Stimulated activated CD8-positive, alpha-beta memory T cell treated with anti-CD3 and anti-CD28 coated beads, Interleukin-4, amount 100 ng/mL, for 4 hours (primary cell): ENCODE measurements at places on chromosomes 5 and 9.

DNA sequence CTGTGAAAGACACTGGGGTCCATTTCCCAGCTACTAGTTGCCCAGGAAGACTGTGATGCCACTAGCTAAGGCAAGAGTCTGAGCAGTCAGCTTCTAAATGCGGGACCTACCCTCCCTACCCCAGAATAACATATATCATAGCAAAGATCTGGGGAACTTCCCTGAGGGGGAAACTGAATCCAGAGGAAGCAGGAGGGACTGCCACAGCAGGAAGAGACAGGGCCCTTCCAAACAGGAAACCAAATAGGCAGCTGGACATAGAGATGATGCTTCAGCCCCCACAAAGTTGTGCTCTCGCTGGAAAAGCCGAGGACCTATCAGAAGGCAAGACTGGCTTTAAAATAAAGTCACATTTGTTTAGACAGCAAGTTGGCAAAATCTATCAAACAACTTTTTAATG, 51.1 kb downstream of the KLHL3 start:
- no peak for DNase-seq

GRCh38 chr5:20041326-20042274, 53.6 kb upstream of the CDH18 start:
- no peak for DNase-seq

DNA sequence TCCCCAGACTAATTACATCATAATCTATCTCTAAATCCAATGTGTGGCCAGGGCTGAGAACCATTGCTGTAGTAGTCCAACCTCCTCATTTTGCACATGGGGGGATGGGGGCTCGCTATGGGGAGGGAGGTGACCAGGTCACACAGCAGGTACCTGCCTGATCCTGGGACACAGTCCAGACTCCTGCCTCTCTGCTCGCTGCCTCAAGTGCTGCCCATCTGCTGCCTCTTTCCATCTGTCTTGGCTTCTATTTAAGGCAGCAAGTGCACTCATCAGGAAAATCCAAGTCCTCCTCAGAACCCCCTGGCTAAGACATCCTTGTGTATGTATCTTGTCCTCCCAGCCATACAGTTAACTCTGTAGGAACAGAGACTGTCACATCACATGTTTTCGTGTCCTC, 57.7 kb upstream of the FRRS1L start:
- DNase-seq: no peak

GRCh38 chr5:76384189-76384588, 18.9 kb upstream of the IQGAP2 start:
- no peak for DNase-seq

- DNase-seq: no peak
Observed at GRCh38 chr5:32223972-32224609, 50.0 kb upstream of the GOLPH3 start.

DNA sequence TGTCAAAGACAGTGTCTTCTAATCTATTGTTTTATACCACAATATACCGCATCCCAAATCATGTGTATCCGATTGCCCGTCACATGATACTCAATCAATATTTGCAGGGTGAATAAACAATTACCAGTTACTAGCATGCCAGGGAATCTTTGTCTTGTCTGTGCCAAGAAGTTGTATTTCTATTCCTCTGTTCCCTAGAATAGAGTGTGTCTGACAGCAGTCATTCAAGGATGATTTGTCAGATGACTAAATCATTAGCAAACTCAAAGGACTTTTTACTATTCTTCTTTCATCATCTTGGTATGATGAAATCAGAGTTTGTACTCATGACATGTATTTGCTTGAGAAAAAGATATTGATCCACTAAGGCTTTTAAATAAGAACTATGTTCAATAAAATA, 348.8 kb downstream of the HTR1A start:
- no peak for DNase-seq

GRCh38 chr5:61775901-61776300, 443.8 kb downstream of the ZSWIM6 start:
- no peak for DNase-seq

DNA sequence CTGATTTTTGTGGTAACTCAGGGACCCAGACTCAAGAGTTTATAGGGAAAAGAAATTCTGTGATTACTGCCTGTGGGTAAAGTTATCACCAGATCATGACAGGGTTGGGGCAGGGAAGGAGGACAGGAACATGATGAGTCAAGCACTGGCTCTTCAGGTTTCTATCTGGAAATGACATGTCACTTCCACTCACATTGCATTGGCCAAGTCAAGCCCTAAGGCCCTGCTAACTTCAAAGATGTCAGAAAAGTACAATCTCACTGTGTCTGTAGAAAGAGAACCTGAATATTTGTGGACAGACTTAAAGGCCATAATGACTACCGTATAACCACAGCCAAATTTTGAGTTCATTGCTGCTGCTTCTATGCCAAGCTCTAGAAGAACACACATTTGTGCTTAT, 187.7 kb downstream of the TLE4 start:
- DNase-seq: no peak

DNA sequence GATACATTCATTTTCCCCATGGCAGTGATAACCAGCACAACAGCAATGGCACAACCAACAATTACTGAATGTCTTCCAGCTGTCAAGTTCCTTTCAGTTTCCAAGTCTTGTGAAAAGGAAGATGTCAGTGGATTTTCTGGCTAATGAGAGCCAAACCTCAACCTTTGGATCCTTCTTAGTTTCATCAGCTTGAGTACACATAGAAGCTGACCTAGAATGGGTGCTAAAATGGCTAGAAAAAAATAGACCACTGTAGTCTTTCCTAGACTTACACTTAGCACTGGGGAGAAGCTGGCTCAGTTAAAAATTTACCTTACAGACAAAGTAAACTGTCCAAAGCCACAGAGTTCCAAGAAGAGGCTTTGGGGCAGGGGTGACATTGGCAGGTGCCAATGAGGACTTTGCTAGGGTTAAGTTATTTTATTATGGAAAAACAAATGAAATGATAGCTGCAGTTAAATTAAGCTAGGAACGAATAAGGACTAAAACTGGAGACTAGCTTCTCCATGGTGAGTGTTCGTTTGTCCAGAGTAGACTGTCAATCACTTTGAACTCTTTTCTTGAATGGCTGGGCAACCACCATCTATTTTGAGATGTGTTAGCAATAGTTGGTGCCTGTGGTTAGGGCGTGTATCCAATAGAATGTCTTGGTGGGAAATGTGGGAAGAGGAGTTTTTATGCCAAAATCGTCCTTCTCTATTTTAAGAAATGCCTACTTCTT, 25.9 kb upstream of the TXN start:
- DNase-seq: no peak

DNA sequence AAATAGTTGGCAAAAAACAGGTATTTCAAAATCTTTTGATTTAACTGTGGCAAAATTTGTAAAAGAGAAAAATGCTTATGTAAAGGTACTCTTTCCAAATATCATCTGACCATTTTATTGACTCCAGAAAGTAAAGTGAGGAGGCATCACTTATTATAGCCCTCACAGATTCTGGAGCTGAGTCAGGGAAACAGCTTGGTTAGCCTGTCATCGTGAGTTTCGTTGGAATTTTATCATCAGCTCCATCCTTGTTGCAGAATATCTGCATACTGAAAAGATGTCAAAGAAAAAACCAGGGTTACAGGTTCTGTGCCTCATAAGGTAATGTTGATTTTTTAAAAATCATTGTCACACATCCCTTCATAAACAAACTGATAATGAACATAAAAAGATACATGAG, 74.8 kb downstream of the CDH6 start:
- no peak for DNase-seq

- no peak for DNase-seq
Observed at GRCh38 chr9:137965177-137965795, 87.7 kb downstream of the CACNA1B start.

- DNase-seq: no peak
Observed at GRCh38 chr9:34200092-34200491, 21.2 kb downstream of the UBAP1 start.

DNA sequence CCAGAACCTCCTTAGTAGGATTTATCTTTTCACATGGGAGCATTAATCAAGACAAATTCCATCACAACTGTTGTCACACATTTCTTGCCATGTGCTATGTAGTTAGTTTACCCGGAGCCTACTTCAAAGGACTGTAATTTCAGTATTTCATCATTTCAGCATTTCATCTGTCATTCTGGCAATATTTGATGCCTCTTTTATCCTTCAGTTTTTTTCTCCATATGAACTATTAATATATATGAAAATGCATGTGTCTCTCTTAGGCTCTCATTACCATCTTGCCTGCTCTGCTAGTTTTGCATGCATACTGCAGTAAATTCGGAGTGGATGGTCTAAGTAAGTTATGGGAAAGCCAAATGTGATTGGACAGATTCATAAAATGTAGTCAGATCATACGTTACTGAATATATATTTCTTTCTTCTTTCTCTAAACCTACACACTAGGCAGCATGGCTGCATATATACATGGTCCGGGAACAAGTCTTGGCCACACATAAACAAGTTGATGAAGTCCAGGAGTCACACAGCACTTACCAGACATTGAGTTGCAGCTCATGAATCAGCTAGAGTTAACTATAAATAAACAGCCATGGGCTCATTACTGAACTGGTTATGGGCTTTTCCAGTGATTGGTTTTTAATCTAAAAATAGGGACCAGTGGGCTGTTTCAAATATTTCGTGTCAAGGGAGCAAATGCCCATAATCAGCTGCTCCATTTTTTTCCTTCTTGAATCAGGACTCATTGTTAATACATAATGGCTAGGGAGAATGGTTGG, 46.6 kb downstream of the SPATA31D1 start:
- no peak for DNase-seq

DNA sequence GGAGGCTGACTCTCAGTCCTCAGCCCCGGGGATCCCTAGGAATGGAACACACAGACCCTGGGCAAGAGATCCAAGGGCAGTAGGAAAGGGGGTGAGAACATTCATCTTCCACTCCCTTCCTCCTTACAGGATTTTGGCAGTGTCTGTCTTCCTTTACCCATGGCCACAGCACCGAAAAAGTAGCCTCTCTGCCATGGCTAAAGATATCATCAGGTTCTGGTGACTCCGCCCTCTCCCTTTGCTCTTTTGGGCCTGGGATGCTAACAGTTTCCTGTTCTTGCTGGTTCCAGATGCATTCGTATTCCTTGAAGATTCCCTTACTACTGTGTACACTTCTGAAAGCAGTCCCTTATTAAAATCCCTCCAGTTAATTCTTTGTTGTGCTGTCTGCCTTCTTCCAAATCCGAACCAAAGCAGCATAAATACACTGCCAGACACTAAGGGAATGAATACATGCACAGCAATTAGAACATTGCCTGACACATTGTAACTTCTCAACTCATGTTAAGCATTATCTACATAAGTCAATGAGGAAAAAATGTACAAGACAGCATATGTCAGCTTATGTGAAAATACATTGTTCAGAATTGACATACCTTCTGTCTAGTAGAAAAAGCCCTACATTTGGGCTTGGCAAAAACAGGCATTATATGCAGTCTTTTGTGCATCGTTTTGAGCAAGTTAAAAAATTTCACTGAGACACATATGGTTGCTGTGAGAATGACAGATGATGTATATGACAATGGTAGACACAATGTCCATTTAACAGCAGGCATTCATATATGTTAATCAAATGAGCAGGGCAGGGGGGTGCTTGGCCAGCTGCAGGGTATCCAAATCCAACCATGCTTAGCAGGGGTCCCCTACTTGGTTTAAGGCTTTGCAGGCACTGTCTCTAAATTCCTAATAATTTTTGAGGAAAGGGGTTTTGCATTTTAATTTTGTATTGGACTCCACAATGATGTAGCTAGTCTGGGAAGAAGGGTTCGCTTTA, 58.8 kb upstream of the RAI14 start:
- DNase-seq: no peak

DNA sequence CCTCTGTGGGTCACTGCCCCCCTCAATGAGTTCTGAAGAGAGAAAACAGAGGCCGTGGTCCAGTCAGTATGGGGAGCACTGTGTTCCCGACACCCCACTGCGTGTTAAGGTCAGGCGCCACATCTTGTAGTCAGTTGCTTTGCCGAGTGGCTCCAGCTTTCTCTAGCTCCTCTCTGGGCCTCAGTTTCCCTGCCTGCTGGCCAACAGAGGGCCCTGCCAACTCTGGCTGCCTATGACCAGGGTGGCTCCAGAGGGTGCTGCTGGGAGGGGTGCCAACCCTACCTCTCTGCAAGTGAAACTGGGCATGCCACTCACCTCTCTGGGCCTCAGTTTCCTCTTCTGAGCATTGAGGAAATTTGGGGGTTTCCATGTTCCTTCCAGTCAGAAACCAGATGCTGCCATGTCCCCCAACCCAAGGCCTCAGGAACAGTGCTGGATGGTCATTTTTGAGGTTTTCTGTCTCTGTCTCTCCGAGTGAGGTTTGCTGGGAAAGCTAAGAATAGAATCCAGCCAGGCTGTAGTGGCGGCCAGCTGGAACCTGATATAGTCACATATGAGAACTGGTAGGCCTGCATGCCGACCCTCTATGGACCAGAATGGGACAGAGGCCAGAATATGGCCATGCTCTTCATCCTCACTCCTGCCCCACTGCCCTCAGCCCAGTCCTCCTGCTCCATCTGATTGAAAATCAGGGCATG, 132.1 kb downstream of the PHF2 start:
- DNase-seq: no peak

- no peak for DNase-seq
Observed at GRCh38 chr5:170426786-170427185, 37.6 kb upstream of the KCNMB1 start.

- DNase-seq: peak; percentile 27
Observed at GRCh38 chr5:142472306-142472951, 147.6 kb upstream of the SPRY4 start.

DNA sequence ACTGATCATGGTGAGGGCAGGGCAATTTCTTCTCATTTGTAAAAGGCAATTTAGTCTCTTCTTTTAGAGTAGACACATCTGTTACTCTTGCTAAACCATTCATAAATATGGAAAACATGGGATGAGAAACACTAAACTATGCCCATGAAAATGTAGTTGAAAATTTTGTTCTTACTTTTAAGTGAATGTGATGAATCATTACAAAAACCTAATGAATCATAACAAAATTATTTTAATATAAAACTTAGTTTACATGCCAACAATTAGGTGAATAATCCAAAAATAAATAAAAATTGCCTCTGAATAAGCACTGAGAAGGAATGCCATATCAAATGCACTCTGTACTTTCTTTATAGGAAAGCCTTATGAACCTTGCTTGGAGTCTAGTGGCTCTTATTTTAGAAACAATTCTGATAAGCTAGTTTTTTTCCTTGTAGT, 297.7 kb upstream of the EFNA5 start:
- no peak for DNase-seq

- DNase-seq: no peak
Observed at GRCh38 chr9:20358207-20358606, 264.1 kb downstream of the MLLT3 start.

GRCh38 chr5:142572006-142572405, 113.9 kb downstream of the FGF1 start:
- DNase-seq: no peak

GRCh38 chr5:135829681-135830383, 4.6 kb upstream of the SLC25A48 start:
- no peak for DNase-seq

GRCh38 chr5:37005252-37005651, 128.7 kb downstream of the NIPBL start:
- DNase-seq: no peak

- DNase-seq: no peak
Observed at GRCh38 chr9:79756414-79756813, 184.6 kb downstream of the TLE4 start.

- no peak for DNase-seq
Observed at GRCh38 chr9:27279611-27280010, 17.3 kb downstream of the EQTN start.
